ENCODE measurements at places on chromosomes 12 and 14.

- no peak for DNase-seq
These were observed 54.3 kb upstream of the KCNJ8 start for GRCh38 chr12:21828779-21829178.

- no peak for DNase-seq
These were observed 20.1 kb upstream of the GARIN6 start for GRCh38 chr12:99627459-99627858.

DNA sequence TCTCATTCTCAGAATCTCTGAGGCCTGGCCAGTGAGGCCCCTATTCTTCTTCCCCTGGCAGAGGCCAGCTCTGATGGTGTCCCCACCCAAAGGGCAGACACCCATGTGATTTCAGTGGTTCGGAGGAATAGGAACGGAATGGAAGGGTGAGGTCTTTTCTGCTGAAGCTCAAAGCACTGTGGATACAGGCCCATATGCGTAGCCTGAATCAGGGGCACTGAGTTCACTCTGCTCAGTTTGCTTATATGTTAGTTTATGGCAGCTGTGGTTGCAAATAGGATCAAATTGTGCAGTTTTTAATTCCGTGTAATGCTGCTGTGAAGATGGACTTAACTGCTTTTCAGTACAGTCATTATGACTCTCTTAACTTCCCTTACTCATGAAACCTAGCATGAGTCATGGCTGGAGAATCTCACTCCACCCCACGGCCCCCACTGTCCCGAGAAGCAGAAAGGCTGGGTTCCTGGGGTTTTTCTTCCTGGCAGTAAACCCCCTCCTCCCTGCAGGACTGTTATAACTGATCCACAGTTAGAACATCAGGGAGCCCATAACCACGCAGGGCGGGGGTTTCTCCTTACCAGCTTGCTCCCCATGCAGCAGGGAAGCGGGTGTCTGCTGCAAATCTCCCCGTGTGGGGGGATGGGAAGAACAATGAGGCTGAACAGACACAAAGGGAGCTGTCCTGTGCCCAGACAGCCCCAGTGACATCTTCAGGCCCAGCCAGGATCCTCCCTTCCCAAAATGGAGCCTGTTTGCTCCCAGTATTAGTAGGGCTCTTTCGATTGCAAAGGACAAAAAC, 122.7 kb downstream of the SLC38A6 start:
- DNase-seq = no peak

- no peak for DNase-seq
These were observed 3.0 kb downstream of the PAWR start for GRCh38 chr12:79687711-79688260.
